ENCODE measurements at places on chromosomes 7 and 10.

DNA sequence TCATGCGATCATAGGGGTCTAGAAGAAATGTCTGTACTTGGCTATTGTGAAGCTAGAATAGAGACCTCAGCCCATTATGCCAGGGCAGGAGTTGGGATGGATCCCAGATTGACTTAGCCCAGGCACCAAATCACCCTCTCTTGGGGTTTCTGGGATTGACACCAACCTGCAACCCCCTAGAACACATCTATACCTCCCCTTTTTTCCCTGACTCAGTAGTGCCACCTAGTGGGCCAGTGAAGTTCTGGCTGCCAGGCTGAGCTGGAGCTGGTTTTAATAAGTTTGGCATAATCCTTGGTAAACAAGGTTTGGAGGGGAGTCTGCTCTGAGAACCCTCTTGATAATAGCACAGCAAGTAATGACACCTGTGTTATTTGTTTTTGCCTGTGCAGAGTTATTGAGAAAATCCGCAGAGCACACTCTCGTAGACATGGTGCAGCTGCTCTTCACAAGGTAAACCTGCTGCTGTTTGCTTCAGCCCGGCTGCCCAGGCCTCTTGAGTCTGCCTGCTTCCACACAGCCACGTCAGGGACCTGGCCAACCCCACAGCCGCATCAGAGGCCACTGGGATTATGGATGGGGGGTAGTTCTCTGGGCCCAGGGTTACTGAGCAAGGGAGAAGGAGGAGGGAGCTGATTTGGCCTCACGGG lies 43.3 kb upstream of the NFKB2 start:
- DNase-seq: peak; percentile 80

GRCh38 chr7:143485500-143485899 lies 7.8 kb downstream of the TAS2R41 start:
- DNase-seq: no peak

GRCh38 chr7:108430664-108431063 lies 25.6 kb downstream of the NRCAM start:
- no peak for DNase-seq

GRCh38 chr7:29282819-29283414 lies 88.3 kb downstream of the CHN2 start:
- DNase-seq: peak; percentile 49

- no peak for DNase-seq
Measured at GRCh38 chr10:13634207-13634606, 47.4 kb downstream of the PRPF18 start.

DNA sequence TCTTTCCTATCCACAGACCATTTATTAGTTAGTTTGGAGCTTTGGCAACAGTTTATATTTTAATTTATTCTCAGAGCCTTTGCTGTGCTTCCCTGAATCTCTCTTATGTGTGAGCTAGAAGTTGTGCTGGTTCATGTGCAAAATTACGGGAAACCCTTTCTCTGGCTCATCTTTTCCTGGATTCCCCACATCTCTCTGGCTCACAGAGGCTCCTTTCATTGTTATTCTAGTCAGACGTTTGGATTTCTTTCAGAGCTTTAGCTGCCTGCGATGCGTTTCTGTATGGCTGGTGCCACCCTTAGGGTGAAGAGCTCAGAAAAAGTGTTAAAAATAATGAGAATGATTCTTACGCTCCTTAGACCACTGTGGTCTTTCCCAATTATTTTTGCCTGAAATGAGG lies 53.3 kb downstream of the TPST1 start:
- DNase-seq: no peak

- DNase-seq: peak; percentile 55
Measured at GRCh38 chr10:29119374-29119773, 169.5 kb upstream of the LYZL1 start.

DNA sequence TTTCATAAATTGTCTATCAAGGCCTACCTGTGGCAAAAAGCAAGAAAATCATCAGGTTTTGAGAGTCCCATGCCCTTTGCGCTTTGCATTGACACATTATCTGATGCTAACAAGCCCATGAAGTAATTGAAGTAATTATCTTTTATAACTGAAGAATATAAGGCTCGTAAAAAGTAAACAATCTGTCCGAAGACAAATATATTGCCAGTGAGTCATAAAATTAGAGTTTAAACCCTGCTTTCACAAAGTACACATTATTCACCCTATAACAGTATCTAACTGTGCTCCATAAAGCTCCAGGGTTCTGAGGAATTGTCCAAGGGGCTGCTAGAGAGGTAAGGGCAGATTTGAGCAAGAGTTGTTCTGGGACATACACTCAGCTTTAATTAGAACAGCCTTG lies 102.3 kb upstream of the PPP1R3A start:
- DNase-seq: no peak

DNA sequence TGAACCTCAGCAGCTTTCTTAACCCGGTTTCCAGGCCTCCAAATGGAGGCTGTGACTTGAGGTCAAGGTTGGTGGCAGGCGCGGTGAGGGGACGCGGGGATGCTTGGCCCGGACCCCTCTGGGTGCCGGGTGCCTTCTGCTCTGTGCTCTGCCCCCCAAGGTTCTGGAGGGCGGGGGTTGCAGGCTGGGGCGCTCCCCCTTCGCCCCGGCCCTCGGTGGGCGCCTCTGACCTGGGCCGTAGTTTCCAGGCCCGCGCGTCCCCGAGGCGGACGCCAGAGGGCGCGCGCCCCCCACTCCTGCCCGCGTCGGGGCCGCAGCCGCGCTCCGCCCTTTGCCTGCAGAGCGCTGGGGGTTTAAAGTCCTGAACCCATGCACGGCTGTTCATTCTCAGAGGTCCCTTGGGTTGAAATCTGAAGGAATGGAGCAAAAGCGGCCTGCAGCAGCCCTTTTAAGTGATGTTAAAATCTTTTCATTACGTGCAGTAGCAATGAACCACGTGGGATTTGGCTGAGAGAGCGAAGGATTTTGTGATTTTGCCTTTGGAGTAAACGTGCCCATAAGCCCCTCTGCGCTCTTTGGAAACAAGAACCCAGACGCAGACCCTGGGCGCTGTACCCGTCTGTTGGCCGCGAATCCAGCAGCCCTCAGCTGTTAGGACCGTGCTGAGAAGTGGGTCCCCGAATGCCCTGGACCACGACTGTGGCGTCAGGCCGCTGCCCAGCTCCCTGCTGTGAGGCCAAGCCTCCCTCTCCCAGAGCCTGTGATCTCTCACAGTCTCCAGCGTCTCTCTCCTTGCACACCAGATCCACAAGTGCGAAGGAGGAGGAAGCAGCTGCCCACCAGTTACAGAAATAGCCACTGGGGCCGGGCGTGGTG lies 135.0 kb downstream of the ACTR3B start:
- DNase-seq: peak; percentile 59

DNA sequence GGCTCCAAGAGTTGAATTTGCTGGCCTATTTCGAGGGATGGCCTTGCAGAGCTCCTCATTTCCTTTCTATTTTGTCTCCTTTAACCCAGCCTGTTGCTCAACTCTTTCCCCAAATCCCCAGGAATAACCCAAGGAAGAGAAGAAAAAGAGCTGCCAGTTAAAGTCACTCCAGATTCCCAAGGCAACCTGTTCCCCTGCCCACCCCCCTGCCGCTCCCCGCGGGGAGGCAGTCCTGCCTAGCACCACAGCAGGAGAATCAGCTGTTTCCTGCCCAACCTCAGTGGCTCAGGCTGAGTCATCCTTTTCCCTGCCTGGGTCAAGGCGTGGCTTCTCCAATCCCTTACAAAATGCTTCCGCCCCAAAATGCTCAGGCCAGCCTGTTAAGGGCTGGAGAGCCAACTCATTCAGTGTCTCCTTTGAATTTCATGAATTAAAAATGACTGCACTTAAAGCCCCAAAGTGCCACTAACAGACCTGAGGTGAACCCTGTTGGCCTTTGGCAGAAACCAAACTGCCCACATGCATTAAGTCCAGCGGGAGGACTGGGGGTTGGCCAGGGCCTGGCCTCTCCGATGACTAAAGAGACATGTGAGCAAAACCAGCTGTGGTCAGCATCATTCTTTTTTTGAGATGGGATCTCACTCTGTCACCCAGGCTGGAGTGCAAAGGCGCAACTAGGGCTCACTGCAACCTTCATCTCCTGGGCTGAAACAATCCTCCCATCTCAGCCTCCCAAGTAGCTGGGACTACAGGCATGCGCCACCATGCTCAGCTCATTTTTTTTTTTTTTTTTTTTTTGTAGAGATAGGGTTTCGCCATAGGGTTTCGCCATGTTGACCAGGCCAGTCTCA lies 83.2 kb upstream of the KIF5B start:
- DNase-seq: no peak

- peak; percentile 2 for DNase-seq
Measured at GRCh38 chr10:28180654-28181053, 122.2 kb downstream of the MPP7 start.

DNA sequence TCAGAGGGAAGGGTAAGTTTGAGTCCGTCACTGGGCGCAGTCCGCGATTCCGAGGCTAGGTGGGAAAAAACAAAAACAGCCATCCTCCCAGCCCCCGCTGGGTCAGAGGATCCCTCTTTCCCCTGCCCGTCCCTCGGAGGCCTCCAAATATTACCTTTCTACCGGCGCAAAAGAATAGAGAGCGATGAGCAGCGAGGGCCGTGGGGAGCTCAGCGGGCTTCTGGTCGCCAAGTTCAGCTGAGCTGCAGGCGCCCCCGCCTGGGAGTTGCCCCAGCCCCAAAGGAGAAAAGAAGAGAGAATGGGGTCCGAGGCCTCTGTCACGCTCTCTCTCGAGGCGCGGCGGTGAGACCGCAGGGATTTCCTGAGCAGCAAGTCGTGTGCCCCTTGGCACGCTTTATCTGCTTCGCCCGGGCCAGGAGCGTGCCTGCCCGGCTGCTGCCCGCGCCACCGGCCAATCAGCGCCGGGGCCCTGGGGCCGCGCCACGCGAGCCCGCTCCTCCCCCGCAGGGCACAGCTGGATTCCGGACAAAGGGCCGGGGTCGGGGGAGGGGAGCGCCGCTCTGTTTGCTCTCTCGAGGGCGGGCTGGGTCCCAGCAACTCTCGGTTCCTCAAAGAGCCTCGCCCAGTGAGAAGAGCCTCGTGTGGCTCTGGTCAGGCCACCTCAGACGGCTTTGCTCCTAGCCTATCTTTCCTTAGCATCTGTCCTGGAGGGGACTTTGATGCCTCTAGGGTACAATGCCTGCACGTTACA lies at the start of gene NEUROG3:
Gene NEUROG3 (minus strand): TSS at position 367 of the 751 bp plus-strand sequence. CDS start 379 bp downstream, outside the sequence.
- no peak for DNase-seq

DNA sequence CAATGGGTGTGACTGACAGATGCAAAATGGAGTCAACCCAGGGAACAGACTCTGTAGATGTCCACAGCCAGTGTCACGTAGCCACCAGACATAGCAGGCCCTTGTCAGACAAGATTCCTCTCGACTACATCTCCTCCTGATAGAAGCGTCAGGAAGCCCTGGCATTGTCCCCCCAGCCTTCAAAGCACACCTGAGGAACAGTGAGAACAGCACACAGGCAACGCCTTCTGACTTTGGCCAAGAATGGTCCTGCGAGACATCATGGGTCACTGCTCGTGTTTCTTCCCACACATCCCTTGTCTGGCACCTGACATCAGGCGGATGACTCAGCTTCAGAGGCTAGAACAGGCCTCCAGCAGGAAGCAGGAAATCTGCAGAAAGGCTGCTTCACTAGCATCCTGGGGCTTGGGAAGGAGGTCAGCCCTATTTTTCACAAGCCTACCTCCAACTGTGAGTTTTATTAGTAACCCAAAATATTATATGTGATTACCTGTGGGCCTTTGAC lies 52.8 kb upstream of the GPR26 start:
- DNase-seq: no peak

DNA sequence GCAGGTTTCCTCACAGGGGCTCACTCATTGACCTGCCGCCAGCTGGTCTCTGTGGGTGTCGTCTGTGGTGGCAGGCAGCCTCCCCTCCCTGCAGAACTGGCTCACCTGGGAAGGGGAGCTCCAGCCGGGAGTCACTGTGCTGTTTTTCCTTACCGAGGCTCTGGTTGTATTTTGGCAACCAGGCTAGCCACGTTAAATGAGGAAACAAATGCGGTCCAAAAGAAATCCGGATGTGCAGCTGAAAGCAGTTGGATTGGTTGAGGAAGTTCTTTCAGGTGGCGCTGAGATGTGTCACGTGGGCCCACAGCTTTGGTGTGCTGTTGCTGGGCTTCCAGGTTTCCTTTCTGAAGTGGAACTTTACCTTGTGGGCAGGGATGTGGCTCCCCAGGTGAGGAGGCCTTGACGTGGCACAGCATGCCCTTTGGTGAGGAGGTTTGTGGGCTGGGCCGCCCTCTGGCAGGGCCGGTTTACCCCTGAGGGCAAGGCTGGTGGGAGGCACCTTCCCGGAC lies 14.2 kb downstream of the MTURN start:
- DNase-seq: no peak

DNA sequence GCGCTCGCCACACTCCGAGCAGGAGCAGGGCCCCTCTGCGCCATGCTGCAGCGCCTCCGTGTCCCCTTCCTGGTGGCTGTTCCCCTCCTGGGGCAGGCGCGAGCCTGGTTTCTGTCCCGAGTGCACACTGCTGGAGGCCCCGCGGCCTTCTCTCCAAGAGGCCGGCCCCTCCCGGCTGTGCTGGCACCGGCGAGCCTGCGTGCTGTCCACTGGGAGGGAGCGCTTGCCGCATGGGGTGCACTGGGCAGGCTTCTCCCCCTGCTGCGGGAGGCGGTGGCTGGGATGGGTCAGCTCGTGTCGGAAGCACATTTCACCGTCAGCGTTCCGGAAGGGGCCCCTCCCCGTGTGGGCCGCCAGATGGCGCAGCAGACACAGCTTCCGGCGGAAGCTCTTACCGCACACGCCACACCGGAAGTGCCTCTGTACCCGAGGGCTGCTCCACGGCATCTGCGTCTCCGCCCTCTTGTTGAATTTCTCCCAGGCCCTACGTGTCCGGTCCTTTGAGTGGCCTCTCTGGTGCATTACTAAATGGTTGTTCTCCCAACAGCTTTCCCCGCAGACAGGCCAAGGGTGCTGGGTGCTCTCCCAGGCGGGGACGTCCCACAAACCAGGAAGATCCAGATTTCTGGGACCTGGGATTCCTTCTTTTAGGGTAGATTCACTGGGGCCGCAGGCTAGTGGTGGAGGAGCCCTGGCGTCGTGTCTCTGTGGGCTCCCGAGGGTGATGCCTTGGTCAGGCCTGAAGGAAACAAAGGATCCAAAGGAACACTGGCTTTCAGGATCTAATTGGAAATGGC lies 18.7 kb downstream of the ZNF786 start:
- peak; percentile 22 for DNase-seq

- DNase-seq: no peak
Measured at GRCh38 chr7:55095672-55096071, 76.9 kb downstream of the EGFR start.

DNA sequence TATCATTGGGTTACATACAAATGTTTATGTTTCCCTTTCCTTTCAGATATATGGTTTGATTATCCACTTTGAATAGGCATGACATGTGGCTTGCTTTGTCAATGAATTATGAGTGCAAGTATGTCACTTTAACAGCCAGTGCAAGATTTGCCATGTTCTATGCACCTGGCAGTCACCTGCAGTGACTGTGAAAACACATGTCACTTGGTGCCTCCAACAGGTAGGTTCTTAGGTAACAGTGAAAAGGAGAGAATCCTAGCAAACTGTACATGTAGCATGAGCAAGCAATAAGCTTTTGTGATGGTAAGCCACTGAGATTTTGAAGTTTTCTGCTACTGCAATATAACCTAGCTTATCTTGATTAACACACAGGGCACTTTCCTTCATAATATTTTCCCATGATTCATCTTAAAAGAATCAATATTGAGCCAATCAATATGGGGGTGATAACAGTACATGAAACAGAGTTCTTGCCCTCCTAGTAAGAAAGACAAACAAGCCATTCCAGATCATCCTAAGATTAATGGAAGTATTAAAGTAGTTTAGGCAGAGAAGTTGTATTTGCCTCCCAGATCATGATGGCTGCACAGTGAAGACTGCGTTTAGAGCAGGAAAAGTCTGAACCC lies 7.9 kb upstream of the RALA start:
- no peak for DNase-seq

Measured in NCI-H82 (cell line).